CD8-positive, alpha-beta memory T cell (primary cell): ENCODE measurements at places on chromosomes 2 and 18. TPM values are rescaled to one million over a fixed set of nuclear protein-coding genes. Genes with fewer than 3 reads are reported as not detected.

DNA sequence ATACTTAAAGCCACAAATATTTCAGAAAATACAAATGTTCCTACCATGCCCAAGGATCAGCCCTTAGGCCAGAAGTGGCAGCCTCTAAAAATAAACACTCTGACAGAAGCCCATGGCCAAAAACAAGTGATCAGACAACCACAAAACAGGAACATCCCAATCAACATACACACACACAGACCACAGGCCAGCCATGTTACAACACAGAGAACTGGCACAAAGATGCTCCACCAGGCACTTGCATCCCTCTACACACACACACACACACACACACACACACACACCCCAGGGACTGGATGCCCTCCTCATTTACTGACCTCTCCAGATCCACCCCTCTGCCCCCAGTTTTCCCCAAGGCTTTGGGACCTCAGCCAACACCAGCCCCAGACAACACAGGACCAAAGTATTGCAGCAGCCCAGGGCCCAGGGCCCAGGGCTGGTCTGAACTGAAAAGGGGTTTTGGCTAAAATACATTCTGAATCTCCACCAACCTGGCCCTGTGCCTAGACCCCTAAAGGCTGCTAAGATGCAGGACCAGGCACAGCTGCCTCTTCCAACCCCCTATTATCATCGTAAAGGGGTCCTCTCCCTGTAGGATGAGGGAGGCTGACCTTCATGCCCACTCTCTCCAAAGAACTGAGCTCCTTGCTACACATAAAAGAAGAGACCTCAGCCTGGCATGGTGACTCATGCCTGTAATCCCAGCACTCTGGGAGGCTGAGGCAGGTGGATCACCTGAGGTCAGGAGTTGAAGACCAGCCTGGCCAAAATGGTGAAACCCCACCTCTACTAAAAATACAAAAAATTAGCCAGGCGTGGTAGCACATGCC is 151.4 kb downstream of the TNS1 start:
- no peaks in the 10 kb centered on the region for H3K27me3 ChIP-seq
- no peak overlapping the region for H3K4me3 ChIP-seq
- no peaks in the 10 kb centered on the region for H3K4me1 ChIP-seq
- H3K36me3 ChIP-seq: no peaks in the 10 kb centered on the region
- DNase-seq: no peak

DNA sequence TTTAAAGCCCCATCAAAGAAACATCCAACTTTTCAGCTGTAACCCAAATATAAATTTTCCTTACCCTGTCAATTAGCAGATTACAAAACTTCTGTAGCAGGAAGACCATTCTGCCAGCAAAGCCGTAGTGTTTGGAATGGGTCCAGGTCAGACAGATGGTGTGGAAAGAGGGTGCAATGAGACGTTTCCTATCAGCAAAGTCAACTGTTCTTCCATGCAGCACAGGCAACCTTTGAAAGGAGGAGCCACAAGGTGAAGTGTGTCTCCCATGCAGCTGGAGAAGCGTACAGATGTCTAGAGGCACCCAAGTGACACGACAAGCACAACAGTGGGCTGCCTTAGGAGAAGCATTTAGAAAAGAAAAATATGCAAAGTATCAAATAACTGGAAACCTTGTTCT is 83.7 kb downstream of the SP3 start:
- H3K4me3 ChIP-seq: no peak overlapping the region
- DNase-seq: no peak
- H3K27me3 ChIP-seq: no peaks in the 10 kb centered on the region
- H3K4me1 ChIP-seq: no peaks in the 10 kb centered on the region
- no peak overlapping the region for H3K27ac ChIP-seq

DNA sequence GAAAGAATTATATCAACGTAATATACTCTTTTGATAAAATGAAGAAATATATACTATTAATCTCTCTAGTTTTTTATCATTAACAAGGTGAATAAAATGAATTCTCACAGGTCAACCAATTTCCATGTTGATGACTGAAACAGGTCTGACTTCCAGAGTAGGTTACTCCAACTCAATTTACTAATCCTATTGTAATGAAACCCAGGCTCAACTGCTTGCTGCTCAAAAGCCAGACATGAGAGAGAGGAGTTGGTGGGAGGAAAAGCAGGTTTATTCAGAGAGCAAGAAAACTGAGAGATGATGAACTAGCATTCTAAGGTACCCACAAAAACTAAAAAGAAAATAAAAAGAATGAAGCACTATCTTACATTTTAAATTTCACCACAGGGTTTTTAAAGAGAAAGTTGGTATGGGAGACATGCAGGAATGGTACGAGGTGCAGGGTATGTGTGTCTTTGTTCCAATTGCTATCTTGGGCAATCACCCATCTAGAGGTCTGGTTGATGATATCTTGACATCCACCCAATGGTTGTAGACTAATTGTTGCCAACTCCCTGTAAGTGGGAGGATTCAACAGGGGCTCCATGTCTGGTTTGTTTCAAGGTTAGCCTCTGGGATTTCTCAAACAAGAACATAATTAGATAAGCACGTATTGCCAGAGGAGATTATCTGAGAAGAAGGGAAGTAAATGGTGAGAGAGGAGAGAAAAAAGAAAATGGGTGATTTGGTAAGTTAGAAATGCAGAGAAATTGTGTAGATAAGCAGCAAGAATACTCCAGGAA is 471.4 kb upstream of the REG3G start:
- H3K27me3 ChIP-seq: no peaks in the 10 kb centered on the region
- no peaks in the 10 kb centered on the region for H3K4me1 ChIP-seq
- no peaks in the 10 kb centered on the region for H3K36me3 ChIP-seq
- no peak overlapping the region for H3K4me3 ChIP-seq

DNA sequence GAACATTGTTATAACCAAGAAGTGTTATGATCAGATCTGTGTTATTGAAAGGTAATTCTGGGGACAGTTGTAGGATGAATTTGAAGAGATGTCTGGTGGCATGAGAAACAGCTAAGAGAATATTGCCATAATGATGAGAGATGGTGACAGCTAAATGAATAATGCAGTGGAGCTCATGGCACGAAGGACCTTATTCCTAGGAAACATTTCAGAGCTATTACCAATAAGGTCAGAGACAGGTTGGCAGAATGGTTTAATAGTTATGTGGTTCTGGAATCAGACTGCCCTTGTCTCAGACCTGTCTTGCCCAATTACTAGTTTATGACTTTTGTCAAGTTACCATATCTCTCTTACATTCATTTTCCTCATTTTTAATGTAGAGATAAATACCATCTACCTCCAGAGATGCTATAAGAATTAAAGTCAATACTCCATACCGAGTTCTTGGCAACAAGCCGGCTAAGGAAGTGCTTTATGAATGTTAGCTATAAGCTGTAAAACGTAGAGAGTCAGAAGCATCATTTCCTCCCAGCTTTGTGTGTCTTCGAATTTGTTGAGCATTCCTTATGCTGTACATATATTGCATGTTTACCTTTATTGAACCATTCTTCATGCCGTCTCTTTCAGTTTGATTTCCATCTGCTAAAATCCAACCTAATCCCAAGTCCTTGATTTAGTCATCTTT is 73.6 kb upstream of the COL5A2 start:
- H3K4me1 ChIP-seq: no peaks in the 10 kb centered on the region
- no peak overlapping the region for H3K27ac ChIP-seq
- H3K4me3 ChIP-seq: no peak overlapping the region
- DNase-seq: no peak
- H3K27me3 ChIP-seq: no peaks in the 10 kb centered on the region

GRCh38 chr2:147003081-147003480 is 841.7 kb upstream of the ACVR2A start:
- no peaks in the 10 kb centered on the region for H3K4me1 ChIP-seq
- no peak overlapping the region for H3K27ac ChIP-seq
- DNase-seq: no peak
- H3K36me3 ChIP-seq: no peaks in the 10 kb centered on the region

- no peaks in the 10 kb centered on the region for H3K36me3 ChIP-seq
- DNase-seq: no peak
- no peak overlapping the region for H3K27ac ChIP-seq
- H3K4me1 ChIP-seq: no peaks in the 10 kb centered on the region
Observed at GRCh38 chr2:5060956-5061355, 631.2 kb upstream of the SOX11 start.

- H3K4me1 ChIP-seq: no peaks in the 10 kb centered on the region
- no peaks in the 10 kb centered on the region for H3K36me3 ChIP-seq
- no peak overlapping the region for H3K4me3 ChIP-seq
- no peak for DNase-seq
- H3K27me3 ChIP-seq: no peaks in the 10 kb centered on the region
Observed at GRCh38 chr2:218438596-218438995, 19.7 kb downstream of the VIL1 start.

The KIF5C gene
- 3.4 TPM for polyA plus RNA-seq

The ARHGEF33 gene
- polyA plus RNA-seq: not detected

The CNGA3 gene
- polyA plus RNA-seq: not detected

The SPDYA gene
- polyA plus RNA-seq: 0.61 TPM
